Pericardium fibroblast (primary cell): ENCODE measurements at places on chromosomes 13 and 19. TPM values are rescaled to one million over a fixed set of nuclear protein-coding genes. Genes with fewer than 3 reads are reported as not detected.

OR2Z1 gene
- total RNA-seq = not detected in 2 replicates

ETV2 gene
- 1.2 and 3.4 TPM in 2 replicates for total RNA-seq

MEIOSIN gene
- total RNA-seq = not detected in 2 replicates

TPRX2 gene
- not detected in 2 replicates for total RNA-seq

CADM4 gene
- 0.70 and 2.6 TPM in 2 replicates for total RNA-seq

ERICH6B gene
- total RNA-seq = not detected in 2 replicates

ZNF546 gene
- total RNA-seq = 1.0 and 1.9 TPM in 2 replicates

CYSLTR2 gene
- not detected in 2 replicates for total RNA-seq

KIR3DL2 gene
- total RNA-seq = not detected in 2 replicates

IGSF23 gene
- total RNA-seq = not detected in 2 replicates
